ENCODE measurements at places on chromosomes 7 and 10. TPM values are rescaled to one million over a fixed set of nuclear protein-coding genes. Genes with fewer than 3 reads are reported as not detected.

NOC3L gene
- total RNA-seq, result 20.9 TPM

TMEM140 gene
- total RNA-seq, result 21.8 TPM

NME8 gene
- total RNA-seq, result not detected

KNDC1 gene
- total RNA-seq, result 3.4 TPM

TRIM50 gene
- total RNA-seq, result 0.27 TPM

ARMC3 gene
- total RNA-seq, result not detected

ZNF679 gene
- total RNA-seq, result not detected

NRAP gene
- total RNA-seq, result not detected

TMEM139 gene
- 0.40 TPM for total RNA-seq

CYP26A1 gene
- total RNA-seq, result not detected

PPP1R9A gene
- 21.0 TPM for total RNA-seq

PRPS1L1 gene
- not detected for total RNA-seq

JAZF1 gene
- total RNA-seq, result 27.8 TPM

ANXA8 gene
- total RNA-seq, result 7.3 TPM

SLC18A2 gene
- total RNA-seq, result 0.85 TPM

LIPM gene
- not detected for total RNA-seq
